ENCODE measurements at places on chromosomes 5 and 9. TPM values are rescaled to one million over a fixed set of nuclear protein-coding genes. Genes with fewer than 3 reads are reported as not detected.

DNA sequence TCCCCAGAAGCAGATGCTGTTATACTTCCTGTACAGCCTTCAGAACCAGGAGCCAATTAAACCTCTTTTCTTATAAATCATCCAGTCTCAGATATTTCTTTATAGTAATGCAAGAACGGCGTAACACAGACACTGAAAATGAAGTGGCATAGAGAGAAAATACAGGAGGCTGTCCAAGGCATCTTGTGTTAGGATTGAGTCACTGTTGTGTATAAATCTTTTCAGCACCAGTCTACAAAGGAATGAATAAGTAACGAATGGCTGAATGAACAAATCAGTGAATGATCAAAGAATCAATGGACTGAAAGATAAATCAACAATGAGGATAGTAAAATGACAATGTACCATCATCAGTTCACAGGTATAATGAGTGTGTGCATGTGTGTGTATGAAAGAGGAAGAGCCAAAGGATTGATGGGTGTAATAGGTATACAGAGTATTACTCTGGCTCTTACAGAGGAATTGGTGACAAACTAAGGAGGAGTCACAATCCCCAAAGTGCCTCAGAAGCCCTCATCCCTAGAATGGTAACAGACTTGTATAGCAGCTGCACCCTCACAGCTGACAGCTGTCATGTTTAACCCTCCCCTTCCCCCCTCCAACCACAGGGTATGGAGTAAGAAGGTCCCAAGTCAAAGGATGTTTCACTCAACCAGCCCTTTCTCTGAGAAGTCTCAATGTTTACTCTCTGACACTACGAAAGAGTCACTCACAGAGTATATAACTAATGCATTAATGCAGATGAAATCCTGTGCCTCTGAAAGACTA, 29.8 kb upstream of the MIER3 start:
- no peak for DNase-seq

DNA sequence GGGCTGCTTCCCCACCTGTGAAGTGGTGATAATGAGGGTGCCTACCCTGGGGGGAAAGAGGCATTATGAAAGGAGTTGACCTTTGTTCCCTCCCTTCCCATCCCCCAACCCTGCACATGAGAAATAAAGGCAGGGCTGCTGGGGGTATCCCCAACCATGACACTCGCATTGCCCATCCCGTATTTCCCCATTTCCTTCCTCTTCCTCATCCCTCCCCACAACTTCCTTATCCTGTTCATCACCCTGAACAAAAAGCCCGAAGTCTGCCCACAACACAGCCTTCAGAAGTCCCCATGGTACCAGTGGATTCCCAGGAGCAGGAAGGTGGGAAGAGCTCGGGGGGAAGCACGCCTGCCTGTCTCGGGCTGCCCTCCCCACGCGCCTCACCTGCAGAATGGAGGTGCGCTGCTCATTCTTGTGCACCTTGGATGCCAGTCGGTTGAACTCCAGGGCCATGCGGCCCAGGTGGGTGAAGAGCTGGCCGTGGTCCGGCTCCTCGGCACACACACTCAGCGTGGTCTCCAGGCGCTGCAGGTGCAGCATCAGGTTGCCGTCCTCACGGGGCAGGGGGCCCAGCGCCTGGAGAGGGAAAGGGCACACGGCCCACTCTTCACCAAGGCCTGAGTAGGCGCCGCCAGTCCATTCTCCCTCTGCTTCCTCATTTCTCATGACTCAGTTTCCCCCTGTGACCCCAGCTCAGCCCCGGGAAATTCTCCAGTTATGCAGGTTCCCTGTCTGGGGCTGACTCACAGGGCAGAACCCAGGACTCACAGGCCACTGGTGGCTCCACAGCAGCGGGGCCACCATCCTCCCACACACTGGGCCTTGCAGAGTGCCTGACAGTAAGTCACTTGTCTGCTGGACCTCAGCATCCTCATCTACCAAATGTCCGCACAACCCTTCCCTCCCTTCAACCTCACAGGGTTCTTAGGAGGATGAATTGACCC, 24.2 kb downstream of the TNIP1 start:
- DNase-seq = no peak

The ANKRD18A gene
- total RNA-seq = not detected

The IFNE gene
- not detected for total RNA-seq

The FRMD3 gene
- total RNA-seq = not detected
